ENCODE measurements at places on chromosomes 1 and 21.

DNA sequence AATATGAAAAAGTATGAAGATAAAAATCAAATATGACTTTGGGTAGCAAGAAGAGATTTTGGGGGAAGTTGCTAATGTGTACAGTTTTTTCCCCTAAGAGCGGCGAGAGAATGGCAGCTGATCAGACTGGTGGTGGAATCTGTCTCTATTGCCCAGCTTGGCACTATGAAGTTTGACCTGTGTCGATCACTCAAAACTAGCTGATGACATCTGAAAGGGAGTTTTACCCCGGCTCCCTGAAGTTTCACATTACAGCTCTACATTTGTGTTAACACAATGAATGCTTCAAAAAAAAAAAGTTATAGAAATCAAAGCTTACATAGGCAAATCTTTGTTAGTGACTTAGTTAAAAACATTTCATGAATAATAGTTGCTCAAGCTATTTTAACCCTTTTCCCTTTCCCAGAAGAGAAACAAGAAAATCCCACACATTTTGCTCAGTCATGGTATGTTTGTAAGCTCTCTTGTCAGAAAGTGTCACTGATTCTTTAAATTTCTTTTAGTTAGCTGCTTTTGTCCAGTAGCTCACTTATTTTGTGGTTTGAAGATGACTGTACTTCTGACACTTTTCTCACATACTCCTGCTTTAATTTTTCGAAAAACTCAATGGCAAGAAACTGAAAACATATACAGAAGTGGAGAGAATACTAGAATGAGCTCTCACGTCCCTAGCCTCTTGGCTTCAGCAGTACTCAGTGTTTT lies 41.3 kb downstream of the DYRK1A start:
- no peak for DNase-seq

DNA sequence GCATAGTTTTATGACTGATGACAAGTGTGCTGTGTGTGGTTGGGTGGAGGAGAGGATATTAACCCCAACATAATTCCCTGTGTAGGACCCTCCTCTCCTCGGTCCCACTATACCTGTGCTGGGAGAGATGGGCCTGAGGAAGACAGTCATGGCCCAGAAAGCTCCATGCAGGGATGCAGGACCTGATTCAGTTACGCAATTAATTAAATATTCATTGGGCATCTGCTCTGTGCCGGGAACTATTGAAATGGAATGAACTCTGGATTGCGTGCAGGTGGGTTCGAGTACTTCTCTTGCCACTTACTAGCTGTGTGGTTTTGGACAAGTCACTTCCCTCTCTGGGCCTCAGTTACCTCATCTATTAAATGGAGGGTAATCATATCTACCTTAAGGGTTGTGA lies 74.6 kb downstream of the CD247 start:
- DNase-seq, result no peak

- no peak for DNase-seq
These were observed 98.8 kb downstream of the NOS1AP start for GRCh38 chr1:162168261-162168660.

GRCh38 chr1:195376190-195376589 lies 1232.0 kb downstream of the KCNT2 start:
- no peak for DNase-seq

DNA sequence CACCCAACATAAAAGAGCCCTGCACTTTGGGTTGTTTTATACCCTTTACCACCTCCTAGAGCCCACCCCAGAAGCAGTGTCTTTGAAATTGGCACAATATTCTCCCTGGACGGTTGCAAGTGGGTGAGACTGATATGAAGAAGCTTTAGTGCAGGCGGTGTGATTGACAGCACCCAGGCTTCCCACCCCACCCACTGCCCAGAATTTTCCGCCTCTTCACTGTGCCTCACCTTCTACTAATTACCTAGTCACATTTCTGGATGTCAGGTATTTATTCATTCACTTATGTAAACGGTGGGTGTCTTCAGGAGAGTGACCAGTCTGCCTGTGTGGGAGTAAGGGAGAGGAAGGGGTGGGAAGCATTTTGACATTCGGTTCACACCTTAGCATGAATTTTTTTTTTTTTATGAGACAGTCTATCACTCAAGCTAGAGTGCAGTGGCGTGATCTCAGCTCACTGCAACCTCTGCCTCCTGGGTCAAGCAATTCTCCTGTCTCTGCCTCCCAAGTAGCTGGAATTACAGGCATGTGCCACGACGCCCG lies 1.7 kb upstream of the FAM89A start:
- DNase-seq, result no peak

DNA sequence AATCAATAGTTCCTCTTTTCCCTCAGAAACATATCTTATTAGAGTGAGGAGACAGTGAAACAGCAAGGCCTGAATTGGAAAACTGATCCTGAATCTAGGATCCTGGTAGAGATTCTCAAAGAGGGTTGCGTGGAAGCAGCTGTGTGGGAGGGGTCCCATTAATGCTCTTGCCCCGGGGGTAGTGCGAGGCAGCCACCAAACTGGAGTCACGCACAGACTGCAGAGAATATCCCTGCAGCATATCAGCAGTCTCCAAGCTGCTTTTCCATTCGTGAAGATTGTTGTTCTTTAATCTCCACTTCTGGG lies 150.1 kb downstream of the DISC1 start:
- no peak for DNase-seq

- no peak for DNase-seq
These were observed 1.0 kb upstream of the CELA2A start for GRCh38 chr1:15455522-15455921.

All from stimulated activated CD8-positive, alpha-beta memory T cell treated with anti-CD3 and anti-CD28 coated beads, Interleukin-7, amount 100 ng/mL, for 48 hours (primary cell).